ENCODE measurements at places on chromosomes 2 and 18. TPM values are rescaled to one million over a fixed set of nuclear protein-coding genes. Genes with fewer than 3 reads are reported as not detected.
A peak's percentile ranks its signal among the peaks of the same experiment; 100 is the strongest.

DNA sequence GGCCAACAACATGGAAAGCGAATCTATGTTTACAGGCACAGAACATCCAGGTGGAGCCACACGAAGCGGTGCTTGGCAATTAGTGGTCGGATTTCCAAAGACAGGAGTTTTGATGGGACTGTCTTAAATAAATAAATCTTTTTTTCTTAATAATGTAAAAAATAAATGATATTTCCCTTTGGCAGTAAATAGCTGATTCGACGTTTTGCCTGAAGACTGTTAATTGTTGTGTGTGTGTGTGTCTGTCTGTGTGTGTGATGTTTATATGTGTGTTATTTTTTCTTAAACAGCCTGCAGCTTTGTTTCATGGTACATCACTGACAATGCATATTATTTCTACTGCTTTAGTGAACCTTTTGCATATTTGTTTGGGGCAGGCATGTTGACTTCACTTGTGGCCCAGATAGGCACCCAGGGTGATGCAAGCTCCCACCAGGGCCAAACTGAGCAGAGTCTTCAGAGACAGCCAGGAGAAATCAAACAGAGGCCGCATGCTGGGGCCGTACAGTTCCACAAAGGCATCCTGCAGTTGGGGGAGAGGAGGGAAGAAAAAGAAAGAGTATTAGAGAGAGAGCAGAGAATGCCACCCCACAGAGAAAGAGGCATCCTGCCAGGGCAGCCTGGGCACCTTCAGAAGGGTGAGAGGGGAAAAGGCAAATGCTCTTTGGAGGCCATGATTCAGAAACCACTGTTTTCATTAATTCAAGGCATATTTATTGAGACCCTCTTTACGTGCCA lies 191.2 kb downstream of the BCL2 start:
- DNase-seq, result no peak

- DNase-seq, result no peak
Measured at GRCh38 chr2:176626796-176627195, 357.6 kb downstream of the MTX2 start.

HOXD8 gene
- total RNA-seq, result not detected

TUBB8B gene
- total RNA-seq, result not detected

DNA sequence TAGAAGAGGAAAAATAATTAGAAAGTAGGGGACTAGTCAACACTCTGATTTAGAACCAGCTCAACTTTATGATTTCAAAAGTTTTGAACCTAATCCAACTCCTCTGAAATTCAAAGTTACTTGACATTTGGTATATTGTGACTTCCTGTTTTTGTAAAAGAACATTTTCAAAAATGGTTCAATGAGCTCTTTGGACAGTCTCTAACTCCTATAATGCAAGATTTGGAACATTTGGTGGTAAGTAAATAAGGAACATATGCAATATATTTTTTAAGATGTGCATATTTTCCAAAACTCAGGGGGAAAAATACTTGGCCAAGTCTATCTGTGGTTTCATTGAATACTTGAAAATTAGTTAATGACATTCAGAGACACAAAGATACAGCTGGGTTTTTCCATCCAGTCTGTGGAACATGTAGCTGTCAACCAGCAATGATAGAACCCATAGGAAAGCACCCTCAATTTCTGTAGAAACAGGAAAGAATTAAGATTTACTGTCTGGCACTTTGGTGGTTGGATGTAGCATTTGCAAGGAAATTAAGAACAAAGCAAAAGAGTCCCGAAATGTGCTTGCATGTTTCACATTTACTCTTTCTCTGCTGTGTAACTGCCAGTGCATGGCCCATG lies 17.0 kb upstream of the ANKRD44 start:
- peak; percentile 33 for DNase-seq

DSG1 gene
- total RNA-seq, result not detected

DNA sequence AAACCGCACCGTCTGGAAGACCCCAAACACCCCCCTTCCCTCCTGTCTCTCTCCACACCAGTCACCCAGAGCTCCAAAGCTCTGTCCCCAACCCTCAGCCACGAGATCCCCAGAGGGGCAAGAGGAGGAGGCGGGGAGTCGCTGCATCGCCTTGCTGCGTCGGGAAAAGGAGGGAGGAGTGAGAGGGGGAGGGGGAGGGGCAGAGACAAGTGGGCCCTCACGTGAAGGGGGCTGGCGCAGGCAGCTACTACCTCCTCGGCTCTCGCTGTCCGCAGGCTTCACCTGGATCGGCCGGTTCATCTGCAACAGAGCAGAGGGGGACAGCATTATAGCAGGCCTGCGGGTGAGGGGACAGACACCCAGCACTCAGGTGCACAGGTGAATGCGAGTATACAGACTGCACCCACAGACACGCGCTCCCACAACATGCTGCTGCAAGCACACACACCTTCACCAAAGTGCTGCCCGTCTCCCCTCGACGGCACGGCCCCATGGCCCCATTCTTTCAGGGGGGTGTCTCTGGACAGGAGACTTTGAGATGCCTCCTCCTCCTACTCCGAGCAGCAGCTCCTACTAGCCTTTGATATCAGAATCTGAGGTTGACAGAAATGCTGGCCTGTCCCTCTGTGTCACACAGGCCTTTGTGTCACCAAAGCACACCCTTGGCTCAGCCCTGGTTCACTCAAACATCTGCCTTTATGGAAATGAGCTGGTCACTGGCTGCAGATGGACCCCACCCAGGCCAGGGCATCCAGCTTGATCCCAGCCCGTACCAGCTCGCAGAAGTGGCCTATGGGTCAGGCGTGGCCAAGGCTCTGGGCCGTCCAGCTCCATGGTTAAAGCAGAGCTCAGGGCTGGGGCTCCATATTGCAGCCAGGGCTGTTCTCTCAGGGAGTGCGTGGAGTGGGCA lies 243.8 kb downstream of the CELF4 start:
- DNase-seq, result no peak

LOXHD1 gene
- total RNA-seq, result not detected

DNA sequence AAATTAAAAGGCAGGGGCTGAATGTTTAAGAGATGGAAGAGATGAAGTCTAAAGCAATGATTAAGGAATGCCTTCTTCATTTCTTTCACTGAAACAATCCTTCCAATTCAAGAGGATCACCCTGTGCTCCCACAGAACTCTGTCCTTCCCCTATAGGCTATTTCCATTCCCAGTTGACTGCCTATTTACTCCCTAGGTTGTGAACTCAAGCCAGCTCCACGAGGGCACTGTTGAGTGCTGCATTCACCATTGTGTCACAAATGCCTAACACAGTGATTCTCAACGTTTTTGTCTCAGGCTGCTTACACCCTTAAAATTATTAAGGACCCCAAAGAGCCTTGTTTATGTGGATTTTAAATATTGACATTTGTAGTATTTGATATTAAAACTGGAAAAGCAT lies 112.4 kb downstream of the AOX1 start:
- no peak for DNase-seq

DNA sequence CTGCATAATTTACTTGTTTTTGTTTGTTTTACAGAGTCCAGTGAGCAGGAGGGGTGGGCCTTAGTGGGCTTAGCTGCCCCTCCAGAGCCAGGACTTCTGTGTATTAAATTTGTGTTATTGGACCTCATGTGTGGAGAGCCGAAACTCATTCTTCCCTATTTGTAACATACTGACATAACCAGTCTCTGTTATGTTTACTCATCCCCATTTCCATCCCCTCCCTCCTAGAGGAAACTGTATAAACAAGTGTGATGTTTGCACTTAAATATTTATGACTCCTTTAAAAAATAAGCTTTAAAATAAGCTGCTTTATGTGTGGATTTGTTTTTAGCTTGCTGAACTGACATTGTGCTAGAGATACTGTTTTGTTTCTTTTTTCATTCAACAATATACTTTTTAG lies 13.8 kb downstream of the ZNF512 start:
- DNase-seq, result no peak

LOXL3 gene
- total RNA-seq, result 1.1 TPM

FAM237A gene
- not detected for total RNA-seq

DNA sequence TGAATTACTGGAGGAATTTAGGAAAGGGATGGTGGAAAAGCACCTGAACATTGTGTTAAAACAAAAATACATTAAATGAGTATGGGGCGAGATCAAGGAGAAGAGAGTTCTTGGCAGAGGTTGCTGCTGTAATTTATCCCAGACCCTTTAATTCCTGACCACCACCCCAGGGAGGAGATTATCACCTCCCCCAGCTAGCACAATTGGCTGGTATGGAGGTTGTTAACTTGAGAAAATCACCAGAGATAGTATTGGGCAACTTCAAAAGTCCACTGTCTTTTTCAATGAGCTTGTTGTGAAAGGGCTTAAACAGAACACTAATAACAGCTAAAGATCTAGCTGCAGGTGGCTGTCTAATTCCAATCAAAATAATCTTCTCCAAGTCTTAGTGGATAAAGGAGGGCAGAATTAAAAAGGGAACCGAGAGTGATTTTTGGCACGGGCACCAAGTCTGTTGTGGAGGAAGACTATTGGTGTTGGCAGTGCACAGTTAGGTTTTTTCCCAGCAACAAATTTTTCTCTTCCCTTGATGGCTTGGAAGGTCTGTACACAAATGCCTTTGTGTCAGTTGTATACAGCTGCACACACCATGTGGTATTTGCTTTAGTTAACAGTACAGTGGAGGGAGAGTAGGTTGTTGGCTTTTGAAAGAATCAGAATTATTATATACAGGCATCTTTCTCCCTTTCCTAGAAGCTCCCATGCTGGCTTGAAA lies 289.5 kb downstream of the SLC4A3 start:
- no peak for DNase-seq

TEKT4 gene
- total RNA-seq, result not detected

DNA sequence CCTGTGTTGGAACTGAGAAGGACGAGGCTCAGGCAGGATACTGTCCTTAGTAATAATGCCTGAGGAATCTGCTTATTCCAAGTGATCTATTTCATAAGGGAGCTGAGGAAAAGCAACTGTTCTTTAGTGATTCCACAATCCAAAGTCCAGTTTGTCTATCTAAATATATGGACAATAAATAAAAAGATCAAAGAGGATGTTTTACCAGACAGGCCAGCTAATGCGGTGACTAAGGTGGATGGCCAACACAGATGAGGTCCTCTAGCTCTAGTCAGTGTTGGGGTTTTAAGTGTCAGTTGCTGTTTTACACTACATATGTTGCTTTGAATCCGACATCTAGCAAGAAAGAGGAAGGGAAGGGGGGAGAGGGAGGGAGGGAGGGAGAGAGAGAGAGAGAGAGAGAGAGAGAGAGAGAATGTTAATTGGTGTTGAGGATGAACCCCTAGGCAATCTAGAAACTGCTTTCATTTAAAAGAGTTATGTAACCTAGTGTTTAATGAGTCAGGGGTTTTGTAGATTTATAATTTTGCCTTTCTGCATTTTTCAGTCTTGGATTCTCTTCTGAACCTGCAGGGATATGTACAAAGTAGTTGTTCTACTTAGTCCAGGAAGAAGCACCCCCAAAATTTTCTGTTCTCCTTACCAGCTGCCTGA lies 27.0 kb upstream of the SCN1A start:
- no peak for DNase-seq

WDR54 gene
- total RNA-seq, result 18.4 TPM

GRCh38 chr2:156087875-156088274 lies 244.6 kb downstream of the NR4A2 start:
- no peak for DNase-seq

ANKMY1 gene
- 37.2 TPM for total RNA-seq

DNA sequence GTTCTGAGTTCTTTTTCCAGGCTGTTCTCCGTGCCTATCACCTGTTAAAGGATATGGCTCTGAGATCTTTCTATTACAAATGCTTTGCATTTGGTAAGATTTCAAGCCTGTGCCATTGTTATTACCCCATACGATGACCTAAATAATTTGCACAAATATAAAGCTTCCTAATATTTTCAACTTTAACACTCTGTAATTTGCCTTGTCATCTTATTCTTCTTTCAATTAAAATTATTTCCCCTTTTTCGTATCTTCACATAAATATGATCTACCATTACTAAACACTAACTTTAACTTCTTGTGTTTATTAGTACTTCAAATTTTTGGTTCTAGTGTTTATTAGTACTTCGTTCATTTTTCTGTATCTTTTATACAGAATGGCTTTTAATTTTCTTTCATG lies 3.2 kb upstream of the MSL3B start:
- no peak for DNase-seq

DNA sequence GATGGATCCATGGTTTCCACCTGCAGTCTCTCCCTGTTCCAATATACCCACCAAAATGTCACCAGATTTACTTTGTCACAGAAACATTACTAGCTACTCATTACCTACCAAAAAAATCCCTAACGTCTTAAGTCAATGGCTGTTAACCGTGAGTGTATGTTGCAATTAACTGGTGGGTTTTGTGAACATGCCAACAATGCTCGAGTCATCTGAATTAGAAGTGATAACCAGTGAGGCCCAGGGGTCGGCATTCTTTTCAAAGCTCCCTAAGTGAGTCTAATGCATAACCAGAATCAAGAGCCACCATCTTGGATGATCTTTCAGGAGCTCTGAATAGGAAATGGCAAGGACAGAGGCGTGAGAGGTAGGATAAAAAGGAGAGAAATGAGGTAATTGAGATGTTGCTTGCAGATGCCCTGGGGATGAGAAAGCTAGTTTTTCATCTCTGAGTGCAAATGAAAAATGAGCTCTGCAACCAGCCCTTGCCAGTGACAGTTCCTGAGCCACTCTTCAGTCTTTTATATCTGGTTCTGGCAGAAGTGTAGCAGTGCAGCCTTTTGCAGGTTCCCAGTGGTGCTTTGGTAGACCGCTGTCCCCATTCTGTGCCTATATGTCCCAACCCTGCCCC lies 130.0 kb upstream of the RND3 start:
- no peak for DNase-seq

- DNase-seq, result no peak
Measured at GRCh38 chr18:49966090-49966489, 152.8 kb upstream of the ACAA2 start.

TRIM54 gene
- total RNA-seq, result not detected

DNA sequence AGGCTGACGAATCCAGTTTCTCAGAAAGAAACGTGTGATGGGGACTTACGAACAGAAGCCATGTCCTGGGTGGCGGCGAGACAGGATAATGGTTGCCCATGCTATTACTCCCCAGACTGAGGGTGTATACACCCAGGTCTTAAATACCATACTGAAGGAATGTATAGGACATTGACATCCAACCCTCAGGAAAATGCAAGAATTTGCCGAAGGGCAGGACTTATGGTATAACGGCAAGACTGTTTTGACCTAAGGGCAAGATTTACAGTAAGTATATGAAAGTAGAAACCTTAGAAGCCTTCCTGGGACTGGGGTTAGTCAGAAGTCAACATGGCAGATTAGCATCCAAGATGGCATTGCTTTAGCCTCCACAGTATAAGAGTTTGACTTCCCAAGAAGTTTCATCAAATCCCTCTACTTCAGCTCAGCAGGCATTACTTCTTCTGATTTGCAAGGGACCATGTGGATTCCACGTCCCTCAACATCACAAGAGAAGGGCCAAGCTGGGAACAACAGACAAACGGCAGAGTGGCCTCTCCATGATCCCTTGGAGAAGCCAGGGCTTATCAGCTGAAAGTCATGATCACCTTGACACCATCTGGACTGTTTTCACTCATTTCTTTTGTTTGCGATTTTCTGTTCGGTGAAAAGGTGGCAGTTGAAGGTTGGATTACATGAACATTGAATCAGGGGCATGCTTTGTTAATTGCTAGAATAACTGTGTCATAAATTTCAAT lies 21.1 kb downstream of the ST3GAL5 start:
- no peak for DNase-seq

- no peak for DNase-seq
Measured at GRCh38 chr2:3606028-3606369, 11.1 kb downstream of the COLEC11 start.

GRCh38 chr2:140804700-140805260 lies 1326.0 kb downstream of the LRP1B start:
- no peak for DNase-seq

- no peak for DNase-seq
Measured at GRCh38 chr18:770583-770961, 41.5 kb downstream of the YES1 start.

IGFBP5 gene
- 0.05 TPM for total RNA-seq

All from CD4-positive, CD25-positive, alpha-beta regulatory T cell (primary cell).